ENCODE measurements at places on chromosomes 4 and X.

- no peak for DNase-seq
These were observed 57.8 kb upstream of the NAP1L5 start for GRCh38 chr4:88755454-88755853.

DNA sequence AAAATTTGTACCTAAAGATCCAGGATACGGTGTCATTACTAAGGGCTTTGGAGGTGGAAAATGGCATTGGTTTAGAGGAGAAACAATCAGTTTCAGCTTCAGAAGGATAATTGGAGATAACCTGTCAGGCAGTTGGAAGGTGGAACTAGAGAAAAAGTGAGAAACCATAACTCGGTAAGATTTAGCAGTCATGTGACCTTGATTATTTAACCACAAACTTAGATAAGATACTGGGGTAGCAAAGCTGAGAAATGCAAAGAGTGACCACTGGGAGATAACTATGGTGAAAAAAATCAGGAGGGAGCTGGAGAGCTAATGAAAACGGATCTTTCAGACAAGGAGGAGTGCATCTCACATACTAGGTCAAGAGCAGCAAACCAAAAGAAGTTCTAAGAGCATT is 58.3 kb upstream of the SMARCA5 start:
- DNase-seq, result no peak

DNA sequence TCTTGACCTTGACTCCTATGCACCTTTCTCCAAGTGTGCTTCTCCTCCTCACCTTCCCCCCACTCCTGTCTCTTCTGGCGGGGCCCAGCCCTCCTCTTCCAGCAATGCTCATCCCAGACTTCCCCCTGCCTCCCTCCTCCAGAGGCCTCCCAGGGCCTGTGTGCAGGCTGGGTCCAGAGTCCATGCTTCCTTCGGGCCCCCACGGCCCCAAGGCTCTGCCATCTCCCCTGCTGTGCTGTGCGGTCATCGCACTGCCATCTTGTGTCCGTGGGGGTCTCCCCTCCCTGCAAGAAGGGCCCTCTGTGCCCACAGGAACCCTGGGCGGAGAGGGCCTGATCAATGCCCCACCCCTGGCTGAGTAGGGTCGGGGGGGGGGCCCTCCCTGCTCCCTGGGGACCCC is 27.3 kb downstream of the ATP2B3 start:
- no peak for DNase-seq

GRCh38 chrX:38192007-38192810 is 28.5 kb downstream of the SRPX start:
- peak; percentile 29 for DNase-seq

GRCh38 chrX:130893356-130894085 is 9.5 kb downstream of the ENOX2 start:
- no peak for DNase-seq

DNA sequence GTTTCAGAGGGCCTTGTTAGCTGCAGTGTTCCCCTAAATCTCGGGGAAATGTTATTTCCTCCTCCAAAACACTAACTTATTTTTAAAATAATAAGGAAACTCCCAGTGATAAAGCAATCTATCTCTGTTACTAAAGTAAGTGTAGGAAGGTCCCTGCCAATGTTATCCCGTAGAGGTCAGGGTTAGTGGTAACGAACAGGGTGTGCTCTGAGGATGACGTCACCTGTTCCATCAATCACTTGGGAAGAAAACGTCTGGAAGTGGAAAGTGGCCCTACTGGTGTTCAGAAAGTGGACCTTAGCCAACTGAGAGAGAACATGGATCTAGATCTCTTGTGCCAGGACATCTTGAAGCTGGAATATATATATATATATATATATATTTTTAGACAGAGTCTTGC is 249.5 kb downstream of the BCOR start:
- DNase-seq, result peak; percentile 26

DNA sequence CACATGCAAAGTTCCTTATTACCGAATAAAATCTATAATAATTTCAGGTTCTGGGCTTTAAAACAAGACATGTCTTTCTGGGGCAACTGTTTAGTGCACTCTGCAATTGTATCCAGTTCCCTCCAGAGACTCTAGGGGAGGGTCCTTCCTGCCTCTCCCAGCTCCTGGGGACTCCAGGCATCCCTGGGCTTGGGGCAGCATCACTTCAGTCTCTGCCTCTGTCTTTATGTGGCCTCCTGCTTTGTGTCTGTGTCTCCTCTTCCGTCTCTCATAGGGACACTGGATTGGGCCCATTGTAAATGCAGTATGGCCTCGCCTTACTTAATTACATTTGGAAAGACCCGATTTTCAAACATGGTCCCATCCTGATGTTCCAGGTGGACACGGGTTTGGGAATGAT is 10.9 kb upstream of the ASMTL start:
- no peak for DNase-seq

- DNase-seq, result no peak
These were observed 34.3 kb downstream of the TSPAN5 start for GRCh38 chr4:98624144-98624543.

- peak; percentile 84 for DNase-seq
These were observed 224.0 kb downstream of the APBB2 start for GRCh38 chr4:40990236-40990898.

DNA sequence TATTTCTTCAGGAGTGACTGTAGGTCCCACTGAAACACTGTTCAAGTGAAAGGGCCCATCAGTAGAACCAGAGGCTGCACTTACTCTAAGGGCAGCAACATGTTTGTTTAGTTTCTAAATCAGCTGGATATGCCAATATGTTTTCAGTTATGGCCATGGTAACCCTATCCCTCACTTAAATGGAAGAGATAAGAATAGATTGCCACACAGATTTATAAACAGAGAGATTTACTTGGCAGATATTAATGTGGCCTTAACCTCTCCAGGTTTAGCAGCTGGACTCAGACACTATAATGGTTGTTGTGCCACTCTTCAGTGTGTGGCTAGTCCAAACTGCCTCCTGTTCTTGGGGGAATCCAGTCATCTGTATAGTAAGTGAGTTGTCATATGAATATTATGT is 354.1 kb downstream of the TEX13C start:
- no peak for DNase-seq

DNA sequence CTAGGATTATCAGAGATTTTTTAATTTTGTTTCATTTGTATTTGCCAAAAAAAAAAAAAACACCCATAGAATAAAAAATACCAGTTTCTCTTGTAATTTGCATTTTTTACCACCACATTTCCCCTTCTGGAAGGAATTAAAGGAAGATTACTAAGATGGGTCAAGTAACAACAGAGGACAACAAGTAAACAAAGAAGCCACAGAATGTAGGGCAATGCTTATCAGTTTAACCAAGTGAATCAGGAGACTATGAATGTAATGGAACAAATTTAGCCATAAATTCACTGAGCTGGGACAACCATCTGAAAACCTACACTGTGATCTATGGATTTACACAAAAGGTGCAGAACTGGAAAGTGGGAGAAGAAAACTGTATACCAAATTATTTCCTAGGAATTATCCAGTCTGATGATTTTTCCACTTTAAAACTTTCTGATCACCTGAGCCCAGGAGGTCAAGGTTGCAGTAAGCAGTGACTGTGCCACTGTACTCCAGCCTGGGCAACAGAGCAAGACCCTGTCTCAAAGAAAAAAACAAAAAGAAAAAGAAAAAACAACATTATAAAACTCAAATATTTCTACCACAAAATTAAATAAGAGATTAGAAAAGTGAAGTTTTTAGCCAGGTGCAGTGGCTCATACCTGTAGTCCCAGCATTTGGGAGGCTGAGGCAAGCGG is 32.4 kb downstream of the LRBA start:
- DNase-seq, result no peak

GRCh38 chr4:52619591-52619931 is 39.5 kb downstream of the USP46 start:
- no peak for DNase-seq

DNA sequence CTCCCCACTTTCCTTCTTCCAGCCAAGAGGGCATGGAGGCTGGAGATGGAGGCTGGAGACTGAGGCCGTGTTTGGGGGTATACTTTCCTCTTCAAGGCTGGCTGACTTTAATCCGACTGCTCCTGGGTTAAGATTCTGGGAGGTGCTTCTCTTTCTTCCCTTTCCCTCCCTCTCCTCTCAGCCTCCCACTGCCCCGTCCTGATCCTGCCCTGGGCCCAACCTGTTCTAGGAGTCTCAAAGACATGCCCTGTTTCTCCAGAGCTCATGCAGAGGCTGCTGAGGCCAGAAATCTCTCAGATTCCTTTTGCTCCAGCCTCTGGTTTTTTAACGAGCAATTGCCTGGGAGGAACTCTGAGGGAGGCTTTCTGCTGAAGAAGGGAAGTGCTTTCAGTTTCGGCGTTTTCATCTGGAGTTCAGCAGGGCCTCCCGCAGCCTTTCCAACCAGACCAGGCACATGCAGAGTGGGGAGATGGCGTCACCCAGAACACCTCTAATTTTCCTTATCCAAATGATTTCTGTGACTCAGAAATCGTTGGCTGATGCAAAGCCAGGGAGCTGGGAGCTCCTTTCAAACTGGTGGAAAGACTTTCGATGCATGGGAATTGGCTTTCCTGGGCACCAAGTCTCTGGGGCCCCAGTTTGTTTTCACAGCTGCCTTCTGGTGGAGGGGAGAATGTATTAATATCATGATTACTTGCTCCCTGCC is 34.5 kb upstream of the FAM9C start:
- DNase-seq, result peak; percentile 68

- DNase-seq, result no peak
These were observed 606.4 kb upstream of the NR3C2 start for GRCh38 chr4:149048451-149049143.

- DNase-seq, result no peak
These were observed 7.4 kb downstream of the WDR44 start for GRCh38 chrX:118353081-118353850.

GRCh38 chrX:109374262-109374960 is 107.5 kb downstream of the GUCY2F start:
- DNase-seq, result peak; percentile 8

DNA sequence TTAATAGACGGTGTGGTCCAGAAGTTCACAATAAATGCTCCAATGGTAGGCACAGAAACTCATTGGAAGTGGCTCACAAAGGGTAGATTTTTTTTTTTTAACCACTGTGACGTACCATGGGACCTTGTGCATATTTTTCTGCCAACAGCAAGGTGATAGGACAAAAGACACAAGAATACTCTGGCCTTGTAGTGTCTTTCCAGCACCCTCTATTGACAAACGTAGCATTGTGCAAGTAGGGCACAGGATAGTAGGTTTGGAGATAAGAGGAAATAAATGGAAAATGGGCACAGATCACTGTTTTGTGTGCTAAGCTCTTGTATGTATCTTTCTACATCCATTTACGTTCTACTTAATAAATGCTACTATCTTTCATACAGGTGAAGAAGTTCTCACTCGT is 2054.9 kb downstream of the PCDH7 start:
- no peak for DNase-seq

- DNase-seq, result peak; percentile 36
These were observed 7.4 kb downstream of the MAGEB10 start for GRCh38 chrX:27815209-27815608.

- no peak for DNase-seq
These were observed 183.5 kb downstream of the MSL3 start for GRCh38 chrX:11941571-11941970.

DNA sequence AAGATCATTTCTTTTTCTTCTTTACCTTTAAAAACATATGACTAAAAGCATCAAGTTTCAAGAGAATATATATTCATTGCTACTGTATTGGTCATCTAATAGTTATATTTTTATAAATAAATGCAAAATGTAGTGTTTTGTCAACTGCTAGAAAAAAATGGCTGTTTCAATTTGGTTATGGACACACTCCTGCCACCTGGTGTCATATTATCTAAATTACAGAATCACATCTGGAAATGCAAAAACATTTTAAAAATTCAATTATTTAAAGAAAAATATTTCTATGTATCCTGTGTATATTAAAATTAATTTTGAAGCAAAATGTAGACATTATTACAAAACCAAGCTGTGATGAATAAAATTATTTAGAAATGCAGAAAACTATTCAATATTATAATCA is 329.4 kb upstream of the PCDH18 start:
- DNase-seq, result peak; percentile 32

GRCh38 chr4:99753931-99754330 is 62.7 kb upstream of the DAPP1 start:
- no peak for DNase-seq

DNA sequence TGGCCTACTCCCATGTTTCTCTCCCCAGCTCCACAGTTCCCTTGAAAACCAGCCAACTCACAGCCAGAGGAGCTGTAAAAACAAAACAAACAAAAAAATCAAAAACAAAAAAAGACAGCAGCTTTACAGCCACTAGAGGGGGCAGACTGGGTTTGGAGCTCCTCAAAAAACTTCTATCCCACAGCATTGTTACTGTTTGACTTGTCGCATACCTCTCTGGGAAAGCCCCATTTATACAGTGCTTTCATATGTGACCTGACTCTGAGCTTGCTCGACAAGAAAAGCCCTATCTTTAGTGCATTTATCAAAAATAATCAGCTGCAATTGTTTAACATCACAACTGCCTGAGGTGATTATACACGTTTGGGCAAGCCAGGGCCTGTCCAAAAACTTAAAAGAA is 21.6 kb downstream of the TSPAN6 start:
- DNase-seq, result peak; percentile 74

DNA sequence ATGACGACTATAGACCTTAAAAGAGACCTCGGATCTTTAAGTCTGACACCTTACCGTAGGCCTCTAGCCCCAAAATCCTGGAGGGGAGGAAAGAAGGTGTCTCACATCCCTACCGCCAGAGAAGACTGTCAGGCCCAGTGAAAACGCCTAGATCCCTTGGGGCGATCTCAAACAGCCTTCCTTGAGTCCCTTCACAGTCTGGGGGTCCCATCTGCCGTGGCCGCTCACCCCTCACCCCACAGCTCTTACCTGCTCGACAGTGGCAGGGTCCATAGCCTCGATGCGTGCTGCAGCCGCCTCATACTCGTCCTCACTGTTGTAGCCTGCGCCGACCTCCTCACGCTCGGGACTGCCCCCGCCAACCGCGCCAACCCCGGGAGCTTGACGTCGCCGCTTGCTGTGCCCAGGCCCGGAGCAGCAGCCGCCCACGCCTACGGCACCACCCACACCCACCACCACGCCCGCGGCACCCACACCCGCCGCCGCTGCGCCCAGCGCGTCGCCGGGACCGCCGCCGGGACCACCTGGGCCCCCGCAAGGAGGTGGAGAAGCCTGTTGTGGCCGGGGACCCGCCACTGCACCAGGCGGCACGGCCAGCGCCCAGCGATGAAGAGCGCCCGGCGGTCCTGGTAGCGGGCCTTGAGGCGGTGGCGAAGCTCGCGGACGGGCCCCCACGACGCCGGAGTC is 536 bp downstream of the OTUD5 start:
- peak; percentile 27 for DNase-seq

DNA sequence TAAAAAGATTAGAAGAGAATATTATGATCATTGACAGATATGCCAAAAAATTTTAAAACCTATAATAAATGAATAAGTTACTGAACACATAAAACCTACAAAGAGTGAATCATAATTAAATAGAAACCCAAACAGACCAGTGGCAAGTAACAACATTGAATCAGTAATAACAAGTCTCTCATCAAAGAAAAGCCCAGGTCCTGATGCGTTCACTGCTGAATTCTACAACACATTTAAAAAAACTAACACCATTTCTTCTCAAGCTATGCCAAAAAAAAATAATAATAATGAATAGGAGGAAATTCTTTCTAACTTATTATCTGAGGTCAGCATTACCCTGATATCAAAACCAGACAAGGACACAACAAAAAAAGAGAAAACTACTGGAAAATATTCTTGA is 30.6 kb downstream of the ACTRT1 start:
- DNase-seq, result peak; percentile 62
